ENCODE measurements at places on chromosomes 7 and 10. TPM values are rescaled to one million over a fixed set of nuclear protein-coding genes. Genes with fewer than 3 reads are reported as not detected.

- peak; percentile 74 for DNase-seq
Observed at GRCh38 chr10:11551916-11552602, 59.4 kb downstream of the USP6NL start.

DNA sequence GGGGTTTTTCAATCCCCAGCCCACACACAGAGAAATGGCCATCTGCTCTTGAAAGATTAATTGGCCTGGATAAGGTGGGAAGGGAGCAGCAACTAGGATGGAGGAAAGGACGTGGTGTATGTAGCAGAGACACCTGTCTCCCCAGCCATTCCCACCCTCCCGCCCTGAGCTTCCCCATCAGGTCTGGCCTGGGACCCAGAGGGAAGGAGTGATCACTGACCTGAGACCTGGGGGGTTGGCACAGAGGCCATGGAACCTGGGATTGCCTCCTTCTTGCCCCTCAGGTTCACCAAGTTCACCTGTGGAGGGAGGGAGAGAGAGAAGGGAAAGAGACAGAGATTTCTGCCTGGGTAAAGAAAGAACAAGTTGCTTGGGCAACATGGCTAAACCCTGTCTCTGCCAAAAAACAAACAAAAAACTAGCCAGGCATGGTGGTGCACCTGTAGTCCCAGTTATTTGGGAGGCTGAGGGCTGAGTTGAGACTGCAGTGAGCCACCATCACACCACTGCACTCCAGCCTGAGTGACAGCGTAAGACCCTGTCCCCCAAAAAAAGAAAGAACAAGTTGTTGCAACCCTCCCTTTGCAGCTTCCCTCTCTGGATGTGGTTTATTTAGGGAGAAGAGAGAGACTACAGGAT is 11.3 kb upstream of the TRPV6 start:
- DNase-seq, result no peak

DNA sequence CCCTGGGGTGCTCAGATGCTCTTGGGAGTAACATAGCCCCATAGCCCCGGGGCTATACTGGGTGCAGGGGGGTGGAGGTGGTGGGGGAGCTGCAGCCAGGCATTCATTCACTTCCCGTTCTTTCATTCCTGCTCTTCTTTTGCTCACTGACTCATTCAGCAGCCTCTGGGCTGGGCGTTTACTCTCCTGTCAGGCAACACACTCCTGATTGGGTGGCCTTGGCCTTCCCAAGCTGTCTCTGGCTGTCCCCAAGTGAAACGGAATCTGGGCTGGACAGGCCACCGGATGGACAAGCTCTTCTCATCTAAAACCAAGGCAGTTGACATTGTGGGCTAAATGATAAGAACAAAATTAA is 34.6 kb downstream of the CHST3 start:
- peak; percentile 69 for DNase-seq

GRCh38 chr10:21508706-21509331 is 16.7 kb downstream of the SKIDA1 start:
- DNase-seq, result no peak

GRCh38 chr10:2660276-2660675 is 407.1 kb upstream of the PFKP start:
- DNase-seq, result no peak

GRCh38 chr7:3998060-3998459 is 684.0 kb upstream of the FOXK1 start:
- no peak for DNase-seq

- no peak for DNase-seq
Observed at GRCh38 chr7:114086914-114087652, 168.3 kb upstream of the PPP1R3A start.

DNA sequence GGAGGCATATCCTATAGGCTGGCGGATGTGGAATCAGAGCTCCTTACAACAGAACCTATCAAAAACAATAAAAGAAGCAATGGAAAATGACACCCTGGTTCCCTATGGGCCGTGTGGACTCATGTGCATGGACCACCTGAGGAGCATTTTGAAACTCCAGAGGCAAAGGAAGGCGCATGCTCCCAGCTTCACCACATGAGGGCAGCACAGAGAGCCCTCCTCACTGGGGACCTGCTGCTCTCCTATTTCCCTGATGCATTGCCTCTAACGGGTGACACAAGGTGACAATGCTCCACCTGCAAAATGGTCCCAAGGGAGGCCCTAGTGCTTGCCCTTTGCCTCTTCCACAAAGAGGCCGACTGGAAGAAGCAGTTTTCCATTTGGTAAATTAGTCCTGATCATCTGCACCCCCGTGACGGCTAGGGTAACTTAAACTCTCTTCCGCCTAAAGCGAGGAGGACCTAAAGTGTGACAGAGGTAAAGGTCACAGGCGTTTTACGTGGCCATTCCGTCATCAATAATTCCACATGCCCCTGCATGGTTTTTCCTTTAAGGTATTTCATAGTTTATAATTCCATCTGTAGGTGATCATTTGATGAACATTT is 67.7 kb downstream of the GPAM start:
- peak; percentile 11 for DNase-seq

DNA sequence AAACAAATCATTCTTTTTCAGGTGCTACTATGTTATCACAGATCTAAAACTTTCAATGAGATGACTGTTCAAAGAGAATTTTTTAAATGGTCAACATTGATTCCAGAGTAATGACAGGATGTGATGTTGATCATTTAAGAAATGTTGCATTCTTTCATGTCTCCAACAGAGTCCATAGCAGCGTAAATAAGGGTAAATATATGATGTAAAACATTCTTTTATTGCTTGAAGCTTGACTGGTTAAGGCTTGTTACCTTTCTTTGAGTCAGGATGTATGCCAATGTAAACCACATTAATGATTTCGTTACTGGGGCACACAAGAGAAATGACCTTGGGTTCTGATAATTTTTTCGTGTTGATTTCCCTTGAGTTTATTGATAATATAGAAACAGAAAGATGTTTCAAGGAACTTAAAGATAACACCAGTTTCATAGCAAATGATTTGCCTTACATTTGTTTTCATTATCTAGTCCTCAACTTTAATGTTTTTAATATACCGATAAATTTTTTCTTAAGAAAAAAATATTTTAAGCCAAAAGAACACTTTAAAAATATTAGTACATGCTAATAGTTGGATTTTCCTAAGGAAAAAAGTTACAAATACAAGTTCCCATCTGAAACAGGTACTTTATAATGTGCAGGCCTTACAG is 3.5 kb downstream of the STK17A start:
- DNase-seq, result peak; percentile 29

DNA sequence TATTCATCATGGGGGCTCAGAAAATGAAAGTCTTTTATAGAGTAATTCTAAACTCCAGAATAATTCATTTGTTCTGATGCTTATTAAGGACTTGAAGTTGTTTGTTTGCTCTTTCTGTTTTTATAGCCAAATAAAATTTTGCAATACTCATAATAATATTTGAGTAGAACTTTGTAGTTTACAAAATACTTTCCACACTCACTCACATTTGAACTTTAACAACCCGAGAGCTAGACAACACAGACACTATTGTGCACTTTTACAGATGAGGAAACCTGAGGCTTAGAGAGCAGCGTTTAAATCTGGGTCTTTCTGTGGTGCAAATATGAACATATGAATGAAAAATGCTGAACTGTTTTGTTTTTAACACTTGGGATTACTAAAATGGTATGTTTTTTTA is 126.8 kb downstream of the KAT6B start:
- DNase-seq, result no peak

The NPC1L1 gene
- not detected for total RNA-seq

The NUTM2B gene
- not detected for total RNA-seq

- DNase-seq, result no peak
Observed at GRCh38 chr10:67036808-67037207, 111.0 kb downstream of the LRRTM3 start.

The AKR1D1 gene
- not detected for total RNA-seq

The MYO3A gene
- total RNA-seq, result 1.7 TPM

DNA sequence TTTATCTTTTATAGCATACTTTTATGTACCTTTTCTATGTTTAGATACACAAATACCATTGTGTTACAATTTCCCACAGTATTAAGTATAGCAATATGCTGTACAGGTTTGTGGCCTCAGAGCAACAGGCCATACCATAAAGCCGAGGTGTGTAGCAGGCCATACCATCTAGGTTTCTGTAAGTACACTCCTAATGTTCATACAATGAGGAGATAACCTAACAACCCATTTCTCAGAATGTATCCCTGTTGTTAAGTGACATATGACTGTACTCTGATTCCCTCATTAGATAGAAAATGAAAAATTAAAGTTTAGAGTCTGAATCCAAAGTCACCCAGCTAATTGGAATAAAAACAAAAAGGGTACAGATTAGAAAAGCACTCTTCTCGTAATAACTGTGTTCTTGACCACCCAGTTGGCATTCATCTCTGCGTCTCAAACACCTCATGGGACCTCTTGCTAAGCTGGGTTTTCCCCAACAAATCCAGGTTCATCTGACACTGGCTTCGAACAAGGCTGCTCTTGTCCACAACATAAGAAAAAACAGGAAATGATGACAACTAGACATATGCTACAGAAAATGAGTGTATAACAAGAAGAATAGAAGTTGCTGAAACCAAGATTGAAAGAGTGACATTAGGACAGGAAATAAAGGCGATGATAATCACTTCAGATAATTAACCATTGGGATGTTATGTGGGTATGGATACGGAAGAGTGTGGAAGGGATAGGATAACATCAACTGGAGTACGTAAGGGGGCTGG is 1.4 kb downstream of the NDUFB8 start:
- no peak for DNase-seq

DNA sequence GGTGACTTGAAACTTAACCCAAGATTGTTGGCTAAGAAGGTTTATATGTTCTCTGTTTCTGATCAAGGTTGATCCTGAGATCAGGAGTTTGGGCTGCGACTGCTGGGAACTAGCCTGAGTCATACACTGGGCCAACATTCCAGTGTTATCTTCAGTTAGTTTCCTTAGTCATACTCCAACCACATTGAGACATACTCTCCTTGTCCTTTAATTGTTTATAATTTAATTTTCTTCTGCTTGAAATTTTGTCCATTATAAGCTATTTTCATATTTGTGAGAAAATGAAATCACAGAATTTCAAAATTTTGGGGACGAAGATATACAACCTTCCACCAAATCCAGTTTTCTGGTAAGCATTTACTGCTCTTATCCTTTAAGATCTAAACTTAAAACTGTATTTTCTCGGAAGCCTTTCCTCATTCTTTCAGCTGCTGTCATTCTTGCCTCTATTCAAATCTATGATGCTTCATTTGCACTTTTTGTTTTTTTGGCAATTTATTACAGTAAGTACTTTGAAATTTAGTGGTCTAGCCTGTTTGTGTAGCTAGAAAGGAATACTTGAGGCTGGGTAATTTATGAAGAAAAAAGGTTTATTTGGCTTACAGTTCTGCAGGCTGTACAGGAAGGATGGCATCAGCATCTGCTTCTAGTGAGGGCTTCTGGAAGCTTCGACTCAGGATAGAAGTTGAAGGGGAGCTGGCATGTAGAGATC is 63.4 kb upstream of the POT1 start:
- DNase-seq, result peak; percentile 72

The ZNF37A gene
- 2.7 TPM for total RNA-seq
